Foreskin keratinocyte (primary cell): ENCODE measurements at places on chromosomes 11 and 22.

DNA sequence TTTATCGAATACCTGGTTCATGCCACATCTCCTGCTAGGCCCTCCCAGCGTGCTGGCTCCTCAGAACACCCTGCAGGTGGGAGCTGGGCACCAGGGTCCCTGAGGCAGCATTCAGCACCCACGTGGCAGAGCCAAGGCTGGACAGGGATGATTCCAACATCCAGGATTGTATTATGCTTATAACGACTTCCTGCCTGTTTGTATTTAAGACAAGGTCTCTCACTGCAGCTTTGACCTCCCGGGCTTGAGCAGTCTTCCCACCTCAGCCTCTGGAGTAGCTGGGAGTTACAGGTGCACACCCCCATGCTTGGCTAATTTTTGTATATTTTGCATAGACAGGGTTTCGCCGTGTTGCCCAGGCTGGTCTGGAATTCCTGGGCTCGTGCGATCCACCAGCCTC is 64.7 kb upstream of the WNT7B start:
- DNase-seq: no peak

- no peak for DNase-seq
Observed at GRCh38 chr11:126359431-126360048, 4.1 kb downstream of the ST3GAL4 start.

DNA sequence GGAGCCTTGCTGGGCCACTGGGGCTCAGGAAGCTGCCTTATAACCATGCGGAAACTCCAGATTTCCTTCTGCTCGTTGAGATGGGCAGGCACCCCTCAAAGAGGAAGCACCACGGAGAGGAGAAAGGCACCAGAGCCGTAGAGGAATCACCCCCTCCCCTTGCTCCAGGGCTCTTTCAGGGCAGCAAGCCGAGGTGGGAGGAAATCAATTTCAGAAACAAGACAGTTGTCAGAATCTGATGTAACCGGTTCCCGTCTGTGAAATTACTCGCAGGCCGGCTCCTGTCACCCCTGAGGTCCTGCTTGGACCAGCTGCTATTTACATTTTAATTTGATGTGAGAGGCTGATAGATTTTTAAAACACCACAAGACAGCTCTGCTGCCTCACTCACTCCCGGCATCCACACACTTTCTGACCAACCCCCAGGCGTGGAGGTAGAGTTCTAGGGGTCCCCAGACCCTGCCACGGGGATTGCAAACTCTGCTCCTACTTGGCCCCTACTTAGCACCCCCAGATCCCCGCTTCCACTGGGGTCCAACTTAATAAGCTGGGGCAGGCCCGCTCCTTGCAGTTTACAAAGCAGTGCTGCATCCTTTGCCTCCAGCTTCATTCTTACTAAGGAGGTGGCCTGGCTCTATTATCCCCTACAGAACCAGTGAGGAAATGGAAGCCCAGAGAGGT is 162.5 kb downstream of the CEP164 start:
- no peak for DNase-seq

DNA sequence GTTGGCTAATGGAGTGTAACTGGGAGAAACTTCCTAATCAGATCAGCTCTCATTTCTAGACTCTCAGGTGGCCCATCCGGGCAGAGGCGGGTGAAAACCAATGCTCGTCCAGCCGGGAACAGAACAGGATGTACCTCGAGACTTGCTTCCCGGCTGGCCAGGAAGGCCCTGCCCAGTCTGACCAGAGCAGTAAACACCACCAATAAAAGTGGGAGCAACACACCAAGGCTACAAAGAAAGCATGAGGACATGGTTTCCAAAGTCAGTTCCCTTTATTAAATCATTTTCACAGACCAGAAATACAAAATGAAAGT is 940 bp upstream of the TNKS1BP1 start:
- no peak for DNase-seq

- DNase-seq: no peak
Observed at GRCh38 chr11:72721689-72722049, 30.5 kb downstream of the ARAP1 start.

- DNase-seq: no peak
Observed at GRCh38 chr11:69393178-69393832, 88.2 kb upstream of the LINC01488 start.

DNA sequence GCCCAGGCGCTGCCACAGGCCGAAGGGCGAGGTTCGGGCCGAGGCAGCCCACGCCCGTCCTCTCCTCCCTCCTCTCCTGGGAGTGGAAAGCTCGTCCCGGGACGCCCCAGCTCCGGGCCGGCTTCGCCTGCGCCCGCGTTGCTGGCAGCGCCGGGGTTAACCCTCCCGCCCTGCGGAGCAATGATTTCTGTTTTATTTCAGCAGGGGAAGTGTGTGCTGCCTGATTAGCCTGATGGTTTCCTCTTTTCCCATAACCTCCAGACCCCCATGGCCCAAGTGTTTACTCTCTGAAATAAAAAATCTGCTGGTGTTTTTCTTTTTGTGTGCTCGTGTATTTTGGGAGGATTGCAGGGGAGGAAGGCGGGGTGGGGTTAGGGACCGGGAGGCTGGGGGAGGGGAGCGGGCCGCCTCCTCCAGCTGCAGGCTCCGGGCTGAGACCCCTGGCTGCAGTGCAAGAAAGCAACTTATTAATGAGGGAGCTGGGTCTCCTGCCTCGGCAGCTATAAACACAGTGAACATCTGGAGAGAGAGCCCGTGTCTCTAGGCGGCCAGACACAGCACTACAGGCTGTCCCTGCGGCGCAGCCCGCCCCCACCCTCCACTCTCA is 38.6 kb downstream of the ETS1 start:
- no peak for DNase-seq

GRCh38 chr11:72736452-72737069 is 15.6 kb downstream of the ARAP1 start:
- DNase-seq: no peak

GRCh38 chr22:24189249-24190158 is 8.2 kb downstream of the SUSD2 start:
- no peak for DNase-seq

GRCh38 chr22:23218867-23219251 is 38.5 kb downstream of the BCR start:
- no peak for DNase-seq

DNA sequence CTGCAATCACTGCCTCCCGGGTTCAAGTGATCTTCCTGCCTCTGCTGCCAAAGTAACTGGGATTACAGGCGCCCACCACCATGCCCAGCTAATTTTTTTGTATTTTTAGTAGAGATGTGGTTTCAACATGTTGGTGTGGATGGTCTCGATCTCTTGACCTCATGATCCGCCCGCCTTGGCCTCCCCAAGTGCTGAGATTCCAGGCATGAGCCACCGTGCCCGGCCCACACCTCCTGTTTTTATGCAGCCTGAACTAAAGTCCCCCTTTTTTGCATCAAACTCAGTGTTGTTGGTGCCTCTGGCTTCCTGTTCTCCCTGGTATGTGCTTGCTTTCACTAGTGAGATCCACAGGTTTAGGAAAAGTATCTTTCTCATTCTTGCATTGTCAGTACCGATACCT is 4.2 kb downstream of the TBC1D22A start:
- DNase-seq: no peak

DNA sequence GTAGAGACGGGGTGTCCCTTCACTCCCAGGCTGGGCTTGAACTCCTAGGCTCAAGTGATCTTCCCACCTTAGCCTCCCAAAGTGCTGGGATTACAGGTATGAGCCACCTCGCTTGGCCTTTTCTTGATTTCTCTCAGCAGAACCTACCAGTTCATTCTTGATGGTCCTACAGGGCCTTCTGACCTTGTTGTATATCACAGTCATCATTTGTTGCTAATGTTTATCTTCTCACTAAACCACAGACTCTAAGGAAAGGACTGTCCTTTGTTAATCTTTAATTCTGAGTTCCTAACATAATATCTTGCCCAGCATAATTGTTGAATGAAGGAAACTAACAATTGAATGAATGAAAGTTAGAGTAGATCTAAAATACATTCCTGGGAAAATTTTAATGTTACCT is 22.0 kb upstream of the ZC3H12C start:
- DNase-seq: no peak

DNA sequence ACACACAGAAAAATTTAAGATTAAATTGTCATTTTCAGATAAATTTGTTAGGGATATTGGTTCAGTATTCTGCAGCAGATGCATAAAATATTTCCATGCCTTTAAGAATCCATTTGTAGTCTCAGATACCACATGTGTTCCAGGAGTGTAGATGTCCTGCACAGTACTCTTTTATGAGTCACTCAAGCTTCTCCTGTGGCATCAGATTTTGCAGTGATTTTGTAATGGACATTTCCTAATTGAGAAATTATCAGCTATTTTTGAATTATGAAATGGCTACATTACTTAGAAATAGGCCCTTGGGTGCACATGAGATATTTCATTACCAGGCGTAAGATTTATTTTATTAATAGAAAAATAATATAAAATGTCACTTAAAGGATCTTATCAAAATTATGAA is 18.9 kb downstream of the MMP3 start:
- DNase-seq: no peak

DNA sequence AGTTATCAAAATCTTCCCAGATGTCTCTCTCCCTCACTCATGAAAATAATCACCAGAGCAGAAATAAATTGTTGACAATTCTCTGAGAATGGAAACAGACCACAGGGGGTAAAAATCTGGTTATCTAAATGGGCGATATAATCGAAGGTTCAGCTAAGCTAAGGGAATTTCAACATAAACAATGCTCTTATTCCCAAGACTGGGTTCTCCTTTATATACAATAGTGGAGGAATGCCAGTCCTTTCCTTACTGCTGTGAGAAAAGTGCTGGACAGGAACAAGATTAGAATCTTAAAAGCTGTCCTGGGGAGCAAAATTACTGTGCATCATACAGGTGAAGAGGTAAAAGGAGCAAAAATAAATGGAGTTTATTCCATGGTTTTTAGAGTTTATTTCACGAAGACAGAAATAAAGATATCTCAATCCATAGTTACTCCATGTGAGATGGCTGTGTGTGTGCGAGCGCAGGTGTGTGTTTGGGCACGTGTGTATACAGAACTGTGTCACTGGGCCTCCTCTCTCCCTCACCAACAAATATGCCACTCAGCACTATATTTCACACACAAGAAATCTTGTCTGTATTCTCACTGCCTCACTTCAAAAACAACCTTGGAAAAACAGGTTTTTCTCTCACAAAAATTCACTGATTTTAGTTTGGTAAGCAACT is 385.6 kb downstream of the DCDC1 start:
- no peak for DNase-seq

- peak; percentile 89 for DNase-seq
Observed at GRCh38 chr11:132848336-132848735, 684.0 kb downstream of the OPCML start.

- DNase-seq: no peak
Observed at GRCh38 chr11:43644621-43645299, 35.8 kb upstream of the HSD17B12 start.

DNA sequence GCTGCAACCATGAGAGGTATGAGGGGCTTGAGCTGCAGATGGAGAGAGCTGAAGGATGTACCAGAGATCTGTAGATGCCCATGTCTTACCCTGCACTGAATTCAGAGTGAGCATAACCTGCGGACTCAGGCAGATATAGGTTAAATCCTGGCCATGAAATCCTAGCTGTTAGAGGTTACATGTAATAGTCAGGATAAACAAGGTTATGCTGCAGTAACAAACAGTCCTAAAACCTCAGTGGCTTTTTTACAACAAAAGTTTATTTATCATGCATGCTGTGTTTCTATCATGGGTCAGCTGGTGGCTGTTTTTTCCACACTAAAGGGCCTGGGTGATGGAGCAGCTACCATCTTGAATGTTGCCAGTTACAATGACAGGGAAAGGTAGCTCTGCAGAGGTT is 69.8 kb downstream of the LHFPL7 start:
- no peak for DNase-seq

GRCh38 chr22:33757041-33757801 is 163.1 kb downstream of the LARGE1 start:
- no peak for DNase-seq

DNA sequence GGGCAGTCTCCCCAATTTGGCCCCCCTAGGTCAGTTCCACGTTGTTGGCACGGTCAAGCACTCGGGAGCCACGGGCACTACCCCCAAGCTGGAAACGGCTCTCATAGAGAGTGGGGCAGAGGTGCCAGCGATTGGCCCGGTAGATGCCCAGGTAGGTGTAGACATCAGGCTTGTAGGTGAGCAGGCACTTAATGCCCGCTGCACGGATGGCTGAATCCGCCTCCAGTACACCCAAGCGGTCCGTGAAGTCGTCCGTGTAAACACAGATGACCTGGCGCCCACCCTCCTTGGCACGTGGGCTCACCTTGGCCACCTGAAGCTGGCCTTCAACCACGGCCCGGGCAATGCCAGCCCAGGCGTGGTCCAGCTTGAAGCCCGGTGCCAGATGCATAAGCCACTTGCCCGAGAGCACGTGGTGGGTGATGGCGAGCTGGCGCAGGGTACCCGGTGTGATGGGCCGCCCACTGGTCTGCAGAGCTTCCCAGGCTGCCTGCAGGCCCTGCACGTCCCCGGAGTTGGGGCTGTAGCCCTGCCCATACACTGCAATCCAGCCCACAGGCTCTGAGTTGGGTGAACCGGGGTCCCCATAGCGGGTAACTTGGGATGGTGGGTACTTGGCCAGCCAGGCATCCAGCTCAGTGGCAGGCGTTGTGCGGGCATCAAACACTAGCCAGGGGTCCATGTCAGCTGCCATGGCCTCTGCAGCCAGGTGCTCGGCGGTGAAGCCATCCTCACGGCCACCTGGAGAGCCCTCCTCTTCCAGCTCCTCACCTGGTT is 1.2 kb downstream of the C11orf68 start:
- no peak for DNase-seq

DNA sequence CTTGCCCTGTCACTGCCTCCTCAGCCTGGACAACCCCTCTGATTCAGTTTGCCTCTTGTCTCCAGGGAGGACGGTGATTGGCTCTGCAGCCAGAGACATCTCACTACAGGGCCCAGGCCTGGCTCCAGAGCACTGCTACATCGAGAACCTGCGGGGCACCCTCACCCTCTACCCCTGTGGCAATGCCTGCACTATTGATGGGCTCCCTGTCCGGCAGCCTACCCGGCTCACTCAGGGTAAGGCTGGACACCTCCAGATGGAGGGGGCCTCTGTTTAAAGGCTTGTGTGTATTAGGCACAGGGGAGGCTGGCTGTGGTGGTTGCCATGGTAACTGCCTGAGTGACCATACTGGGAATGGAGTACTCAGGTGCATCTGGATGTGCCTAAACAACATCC is 8.6 kb downstream of the PHLDB1 start:
- no peak for DNase-seq

DNA sequence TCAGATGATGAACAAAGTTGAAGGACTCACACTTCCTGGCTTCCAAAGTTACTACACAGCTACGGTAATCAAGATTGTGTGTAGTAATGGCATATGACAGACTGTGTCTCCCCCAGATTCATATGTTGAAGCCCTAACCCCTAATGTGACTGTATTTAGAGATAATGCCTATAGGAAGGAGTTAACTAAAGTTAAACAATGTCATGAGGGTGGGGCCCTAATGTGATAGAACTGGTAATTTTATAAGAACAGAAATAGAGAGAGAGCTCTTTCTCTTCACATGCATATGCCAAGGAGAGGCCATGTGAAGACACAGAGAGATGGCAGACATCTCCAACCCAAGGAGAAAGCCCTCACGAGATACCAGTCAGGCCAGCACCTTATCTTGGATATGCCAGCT is 8.0 kb downstream of the AAMDC start:
- no peak for DNase-seq
